ENCODE measurements at places on chromosomes 5 and 9. TPM values are rescaled to one million over a fixed set of nuclear protein-coding genes. Genes with fewer than 3 reads are reported as not detected.

- no peak for DNase-seq
Observed at GRCh38 chr5:68194386-68194785, 21.2 kb upstream of the PIK3R1 start.

Gene DOCK2
- not detected for total RNA-seq

Gene PCDHA3
- total RNA-seq = under 0.01 TPM

DNA sequence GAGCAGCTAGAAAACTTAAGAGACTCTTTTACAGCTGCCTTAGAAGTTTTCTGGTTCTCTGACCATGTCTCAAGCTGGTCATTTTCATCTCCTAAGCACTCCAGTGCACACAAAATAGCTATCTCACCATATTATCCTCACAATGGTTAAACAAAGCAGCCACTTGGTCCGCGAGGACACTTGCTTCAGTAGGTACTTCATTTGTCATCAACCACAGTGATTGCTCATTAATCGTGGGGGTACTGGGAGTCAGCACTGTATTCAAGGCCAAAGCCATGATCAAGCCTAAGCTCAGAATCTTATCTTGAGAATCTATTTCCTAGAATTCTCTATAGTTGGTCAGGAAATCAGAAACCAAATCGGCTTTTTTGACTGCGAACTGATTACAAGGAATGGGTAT is 2.9 kb downstream of the ARL14EPL start:
- DNase-seq = peak; percentile 5

DNA sequence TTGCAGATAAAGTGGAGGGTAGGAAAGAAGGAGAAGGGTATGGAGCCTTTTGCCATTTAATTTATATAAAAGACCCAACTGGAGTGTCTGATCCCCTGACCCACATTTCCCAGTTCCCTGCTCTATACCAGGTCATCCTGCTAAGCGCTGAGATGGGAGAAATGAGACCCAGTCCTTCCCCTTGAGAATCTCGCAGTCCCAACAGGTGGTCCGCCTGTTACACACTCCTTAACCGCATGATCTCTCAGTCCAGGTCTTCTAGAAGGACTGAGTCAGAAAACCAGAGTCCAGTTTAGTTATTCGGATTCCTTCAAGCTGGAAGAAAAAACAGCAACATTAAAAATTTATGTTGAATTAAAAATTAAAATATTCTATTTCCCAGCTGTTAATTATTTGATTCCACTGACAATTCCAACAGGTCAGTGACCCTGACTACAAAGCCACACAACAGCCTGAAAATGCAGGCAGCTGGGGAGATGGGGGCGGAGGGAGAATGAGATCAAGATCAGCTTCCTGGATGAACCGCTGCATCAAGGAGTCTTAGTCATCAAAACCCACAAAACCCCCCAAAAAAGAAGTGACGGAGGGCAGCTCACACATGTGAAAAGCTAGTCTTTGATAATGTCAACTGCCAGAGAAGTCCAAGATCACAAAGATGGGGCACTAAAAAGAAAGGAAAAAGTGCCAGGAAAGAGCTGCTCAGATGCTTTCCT is 44.0 kb downstream of the GGTA1 start:
- no peak for DNase-seq

Gene EPB41L4B
- 30.3 TPM for total RNA-seq

Gene TRIM7
- 35.7 TPM for total RNA-seq

- no peak for DNase-seq
Observed at GRCh38 chr9:93229636-93230035, 45.7 kb downstream of the WNK2 start.

Gene AFF4
- 39.0 TPM for total RNA-seq

DNA sequence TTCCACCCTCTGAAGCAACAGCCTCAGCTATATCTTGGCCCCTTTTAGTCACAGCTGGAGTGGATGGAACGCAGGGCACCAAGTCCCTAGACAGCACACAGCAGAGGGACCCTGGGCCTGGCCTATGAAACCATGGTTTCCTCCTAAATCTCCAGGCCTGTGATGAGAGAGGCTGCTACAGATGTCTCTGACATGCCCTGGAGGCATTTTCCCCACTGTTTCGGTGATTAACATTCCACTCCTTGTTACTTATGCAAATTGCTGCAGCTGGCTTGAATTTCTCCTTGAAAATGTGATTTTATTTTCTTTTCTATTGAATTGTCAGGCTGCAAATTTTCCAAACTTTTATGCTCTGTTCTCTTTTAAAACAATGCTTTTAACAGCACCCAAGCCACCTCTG is 384.8 kb downstream of the PRR16 start:
- DNase-seq = no peak

GRCh38 chr5:137708796-137709559 is 26.9 kb downstream of the KLHL3 start:
- DNase-seq = no peak

GRCh38 chr9:136399176-136400037 is 563 bp downstream of the SNAPC4 start:
- peak; percentile 7 for DNase-seq

DNA sequence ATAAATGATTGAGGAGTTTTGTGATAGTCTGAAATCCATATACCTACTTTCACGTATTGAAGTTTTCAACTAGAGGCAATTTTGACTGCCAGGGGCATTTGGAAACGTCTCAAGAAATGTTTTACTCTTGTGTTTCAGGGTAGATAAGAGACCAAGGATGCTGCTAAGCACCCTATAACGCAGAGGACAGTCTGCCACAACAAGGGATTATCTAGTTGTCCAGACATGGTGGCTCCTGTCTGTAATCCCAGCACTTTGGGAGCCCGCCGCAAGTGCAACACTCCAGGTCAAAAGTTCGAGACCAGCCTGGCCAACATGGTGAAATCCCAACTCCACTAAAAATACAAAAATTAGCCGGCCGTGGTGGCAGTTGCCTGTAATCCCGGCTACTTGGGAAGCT is 133.7 kb upstream of the CCNG1 start:
- no peak for DNase-seq

- DNase-seq = no peak
Observed at GRCh38 chr9:106879439-106879882, 16.5 kb downstream of the ZNF462 start.

DNA sequence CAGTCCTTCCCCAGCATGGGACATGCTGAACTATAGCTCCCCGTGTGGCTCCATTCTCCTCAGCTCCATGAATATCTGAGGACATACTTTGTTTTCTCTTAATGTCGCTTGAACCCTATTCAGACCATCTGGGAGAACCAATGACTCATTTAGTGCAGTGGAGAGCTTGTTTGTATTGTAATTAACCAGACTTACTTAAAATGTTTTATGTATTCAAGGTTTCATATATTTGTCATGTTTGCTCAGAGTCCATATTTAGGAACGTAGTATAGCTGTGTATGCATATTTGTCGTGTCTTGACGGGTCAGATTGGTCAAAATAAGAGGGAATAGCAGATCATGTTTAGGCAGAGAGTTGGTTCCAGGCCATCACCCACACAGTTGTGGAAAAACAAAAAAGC is 150.1 kb upstream of the NTRK2 start:
- DNase-seq = peak; percentile 96

Gene GLIPR2
- total RNA-seq = 1.8 TPM

DNA sequence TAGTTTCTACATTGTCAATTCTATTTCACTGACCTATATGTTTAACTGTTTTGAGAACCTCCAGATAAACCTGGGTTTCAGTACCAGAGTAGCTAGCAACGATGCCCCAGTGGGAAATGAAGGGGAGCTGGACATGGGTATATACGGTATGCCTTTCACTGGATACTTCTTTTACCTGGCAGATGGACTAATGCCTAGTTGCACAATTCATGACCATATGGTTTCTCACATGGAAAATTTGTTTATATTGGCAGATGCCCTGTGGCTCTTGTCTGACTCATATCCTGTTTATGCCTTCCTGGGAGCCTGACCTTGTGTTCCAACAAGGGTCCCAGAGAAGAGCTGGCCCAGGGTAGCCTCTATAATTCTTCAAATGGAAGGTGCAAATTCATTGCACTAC is 144.1 kb downstream of the MAT2B start:
- peak; percentile 86 for DNase-seq

Gene RASGRF2
- 0.26 TPM for total RNA-seq

Gene PTPN3
- 14.2 TPM for total RNA-seq

GRCh38 chr9:2758162-2758897 is 41.0 kb downstream of the KCNV2 start:
- DNase-seq = no peak

Gene WNK2
- 0.64 TPM for total RNA-seq

DNA sequence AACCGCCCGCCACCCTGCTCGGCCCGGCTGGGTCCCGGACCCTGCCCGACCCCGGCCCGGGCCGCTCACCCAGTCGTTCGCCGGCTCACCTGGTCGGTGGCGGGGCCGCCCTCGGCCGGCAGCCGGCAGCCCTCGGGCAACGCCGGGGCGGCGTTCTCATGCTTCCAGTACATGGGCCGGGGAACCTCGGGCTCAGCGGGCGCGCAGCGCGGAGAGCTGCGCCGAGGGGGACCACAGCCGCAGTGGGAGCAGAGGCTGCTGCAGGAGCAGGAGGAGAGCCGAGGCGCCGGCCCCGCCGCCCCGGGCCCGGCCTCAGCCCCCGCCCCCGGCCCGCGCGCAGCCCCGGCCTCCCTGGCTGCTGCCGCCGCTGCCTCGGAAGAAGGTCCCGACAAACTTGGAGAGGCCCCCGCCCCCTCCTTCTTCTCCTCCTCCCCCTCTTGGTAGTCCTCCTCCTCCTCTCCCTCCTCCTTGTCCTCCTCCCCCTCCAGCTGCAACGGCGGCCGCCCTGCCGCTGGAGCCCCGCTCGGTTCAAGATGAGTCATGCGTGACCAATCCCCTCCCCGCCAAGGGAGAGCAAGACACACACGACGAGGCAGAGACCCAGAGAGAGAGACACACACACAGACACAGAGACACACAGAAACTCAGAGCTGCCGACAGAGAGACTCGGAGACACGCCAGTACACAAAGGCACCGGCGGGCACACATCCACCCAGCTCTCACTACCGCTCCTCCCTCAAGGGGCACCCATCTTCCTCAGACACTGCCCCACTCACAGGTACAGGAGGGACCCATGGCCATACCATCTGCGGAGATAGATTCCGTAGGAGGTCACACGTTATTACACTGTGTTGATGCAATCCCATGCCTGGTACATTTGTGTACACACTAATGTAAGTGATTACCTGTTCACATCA is at the start of gene LHX6:
Gene LHX6, minus strand, starts transcription at position 390 of the 917 bp plus-strand sequence. Its CDS starts 217 bp downstream, at position 173.
- peak; percentile 29 for DNase-seq

- DNase-seq = no peak
Observed at GRCh38 chr9:86042199-86042978, 57.0 kb downstream of the GOLM1 start.

Gene F2RL1
- 25.5 TPM for total RNA-seq

Gene C9
- total RNA-seq = not detected

DNA sequence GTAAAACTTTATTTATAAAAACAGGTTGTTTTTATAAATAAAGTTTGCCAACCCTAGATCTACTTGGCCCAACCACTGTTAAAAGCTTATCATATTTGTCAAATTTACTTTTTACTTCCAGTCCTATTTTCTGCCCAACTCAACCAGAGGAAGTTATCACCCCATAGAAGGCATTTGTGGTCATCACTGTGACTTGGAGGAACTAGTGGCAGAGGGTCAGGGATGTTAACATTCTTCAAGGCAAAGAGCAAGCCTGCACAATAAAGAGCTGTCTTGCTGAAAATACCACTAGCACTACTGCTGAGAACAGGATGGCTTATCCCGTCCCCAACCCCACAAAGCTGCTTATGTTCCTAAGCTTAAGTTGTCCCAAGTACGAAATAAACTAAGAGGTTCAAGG is 22.3 kb downstream of the TTC33 start:
- no peak for DNase-seq

Gene IL3
- total RNA-seq = not detected

- no peak for DNase-seq
Observed at GRCh38 chr5:125766706-125767105, 656.5 kb upstream of the GRAMD2B start.

GRCh38 chr9:7974335-7974960 is 174.9 kb upstream of the DMAC1 start:
- DNase-seq = no peak

GRCh38 chr5:158463188-158463587 is 604.2 kb upstream of the CLINT1 start:
- DNase-seq = peak; percentile 48

- DNase-seq = peak; percentile 48
Observed at GRCh38 chr5:15501091-15501791, 1.3 kb downstream of the FBXL7 start.

GRCh38 chr9:2745560-2746380 is 28.5 kb downstream of the KCNV2 start:
- peak; percentile 32 for DNase-seq

Gene DNAJC21
- 54.4 TPM for total RNA-seq

Gene BNC2
- under 0.01 TPM for total RNA-seq

DNA sequence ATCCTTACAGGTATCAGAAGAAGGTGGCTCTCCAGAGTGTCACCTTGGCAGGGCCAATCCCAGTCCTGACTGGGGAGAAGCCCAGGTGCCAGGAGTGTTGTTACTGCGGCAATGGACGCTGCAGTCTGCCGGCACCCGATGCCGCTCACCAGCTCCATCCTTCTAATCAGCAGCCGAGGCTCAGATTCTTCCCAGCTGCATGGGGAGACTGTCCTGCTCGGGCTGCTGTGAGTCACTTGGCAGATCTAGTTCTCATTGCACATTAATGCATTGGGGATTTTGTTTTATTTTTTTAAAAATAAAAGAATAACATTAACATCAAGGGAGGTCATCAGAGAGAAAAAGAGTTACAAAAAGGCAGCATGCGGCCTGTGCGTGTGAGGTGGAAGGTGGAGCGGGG is 115.8 kb downstream of the MTX3 start:
- no peak for DNase-seq

Gene ENTREP1
- total RNA-seq = 0.53 TPM

- DNase-seq = no peak
Observed at GRCh38 chr5:132777209-132778069, at the start of gene SEPTIN8. SEPTIN8 (minus strand) TSS chr5:132777239; CDS start chr5:132777137, 102 bp downstream.

Gene PCDHGA8
- 0.51 TPM for total RNA-seq

DNA sequence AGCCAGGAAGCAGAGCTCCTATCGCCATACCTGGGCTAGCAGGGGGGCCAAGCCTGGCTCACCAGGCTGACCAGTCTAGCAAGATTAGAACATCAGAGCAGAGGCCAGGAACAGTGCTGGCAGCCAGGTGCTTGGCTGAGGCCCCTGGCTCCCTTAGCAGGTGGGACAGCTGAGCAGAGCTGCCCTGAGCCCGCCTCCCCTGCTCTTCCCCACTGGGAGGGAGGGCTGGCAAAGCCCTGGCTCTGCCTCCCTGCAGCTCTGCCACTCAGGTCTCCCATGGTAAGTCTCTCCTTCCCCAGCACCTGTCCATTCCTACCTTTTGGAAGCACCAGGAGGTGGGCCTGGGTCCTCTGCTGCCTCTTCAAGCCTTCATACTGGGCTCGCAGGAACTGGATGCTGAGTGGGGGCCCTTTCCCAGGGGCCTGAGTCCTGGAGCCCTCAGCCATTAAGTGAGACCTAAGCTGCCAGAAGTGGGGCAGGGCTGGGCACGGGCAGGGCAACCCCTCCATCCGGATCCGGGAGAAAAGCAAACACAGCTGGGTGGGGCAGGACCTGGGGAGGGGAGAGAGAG is 803 bp downstream of the C9orf152 start:
- no peak for DNase-seq

GRCh38 chr9:4689687-4690104 is 10.3 kb downstream of the CDC37L1 start:
- peak; percentile 56 for DNase-seq

Gene NNT
- 29.7 TPM for total RNA-seq

DNA sequence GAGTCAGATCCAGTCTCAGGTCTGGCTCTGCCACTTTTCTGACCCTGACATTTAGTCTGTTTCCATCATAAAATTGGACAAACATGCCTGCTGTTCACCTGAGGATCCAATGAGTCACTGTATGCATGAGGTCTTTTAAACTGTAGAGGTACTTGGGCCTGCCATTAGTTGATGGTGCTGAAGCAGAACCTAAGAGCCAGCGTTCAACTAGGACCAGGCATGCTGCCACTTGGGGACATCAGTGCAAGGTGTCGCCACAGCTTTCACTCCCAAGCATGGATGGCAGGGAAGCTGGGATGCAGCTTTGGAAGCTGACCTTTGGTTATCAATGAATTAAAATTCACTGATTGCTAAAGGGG is 37.1 kb downstream of the NEUROG1 start:
- peak; percentile 16 for DNase-seq

Measured in bronchial epithelial cell (primary cell).